ENCODE measurements at places on chromosomes 2 and 18.
A peak's percentile ranks its signal among the peaks of the same experiment; 100 is the strongest.

- DNase-seq: no peak
These were observed 1.5 kb downstream of the ARL5A start for GRCh38 chr2:151826737-151827157.

DNA sequence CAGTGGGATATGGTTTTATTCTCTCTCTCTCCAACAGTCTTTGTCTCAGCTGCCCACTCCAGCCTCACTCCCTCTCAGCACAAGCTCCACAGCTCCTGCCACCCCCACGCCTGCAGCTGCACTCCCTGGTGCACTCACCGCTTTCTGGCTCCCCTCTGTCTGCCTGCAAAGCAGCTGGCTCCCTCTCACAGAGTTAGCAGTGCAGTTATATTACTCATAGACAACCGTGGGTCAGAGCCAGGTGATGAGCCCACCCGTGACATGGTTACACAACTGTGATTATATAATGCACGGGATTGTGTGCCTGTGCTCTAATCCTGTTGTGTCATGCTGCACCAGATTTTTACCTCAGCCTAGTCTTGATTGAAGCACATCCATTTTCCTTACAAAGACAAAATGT, 276.9 kb upstream of the CHAC2 start:
- DNase-seq: no peak

- no peak for DNase-seq
These were observed 47.3 kb upstream of the GULP1 start for GRCh38 chr2:188244383-188244782.

- DNase-seq: no peak
These were observed 413.5 kb downstream of the PTPRM start for GRCh38 chr18:7980656-7981055.

DNA sequence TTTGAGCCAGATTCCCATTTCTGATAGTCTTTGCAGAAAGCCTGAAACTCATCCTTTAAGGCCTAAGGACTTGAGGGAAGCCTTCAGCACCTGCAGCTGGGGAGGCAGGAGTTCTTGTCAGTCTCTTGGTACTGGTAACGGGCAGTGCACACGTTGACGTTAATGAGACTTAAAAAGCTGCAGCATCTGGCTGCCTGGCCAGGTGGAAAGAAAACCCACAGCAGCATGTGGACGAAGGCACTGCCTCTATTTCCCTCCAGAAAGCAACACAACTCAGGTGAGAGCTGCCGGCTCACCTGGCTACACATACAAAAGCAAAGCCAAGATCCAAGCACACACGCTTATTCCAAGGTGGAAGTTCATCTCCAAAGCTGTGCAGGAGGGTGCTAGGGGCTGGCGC, 178.8 kb downstream of the ANAPC1 start:
- no peak for DNase-seq

GRCh38 chr2:66237803-66238379, 197.0 kb upstream of the MEIS1 start:
- no peak for DNase-seq

- no peak for DNase-seq
These were observed 14.6 kb downstream of the G6PC2 start for GRCh38 chr2:168915441-168916330.

GRCh38 chr2:64228126-64228678, 84.0 kb upstream of the PELI1 start:
- peak; percentile 29 for DNase-seq

DNA sequence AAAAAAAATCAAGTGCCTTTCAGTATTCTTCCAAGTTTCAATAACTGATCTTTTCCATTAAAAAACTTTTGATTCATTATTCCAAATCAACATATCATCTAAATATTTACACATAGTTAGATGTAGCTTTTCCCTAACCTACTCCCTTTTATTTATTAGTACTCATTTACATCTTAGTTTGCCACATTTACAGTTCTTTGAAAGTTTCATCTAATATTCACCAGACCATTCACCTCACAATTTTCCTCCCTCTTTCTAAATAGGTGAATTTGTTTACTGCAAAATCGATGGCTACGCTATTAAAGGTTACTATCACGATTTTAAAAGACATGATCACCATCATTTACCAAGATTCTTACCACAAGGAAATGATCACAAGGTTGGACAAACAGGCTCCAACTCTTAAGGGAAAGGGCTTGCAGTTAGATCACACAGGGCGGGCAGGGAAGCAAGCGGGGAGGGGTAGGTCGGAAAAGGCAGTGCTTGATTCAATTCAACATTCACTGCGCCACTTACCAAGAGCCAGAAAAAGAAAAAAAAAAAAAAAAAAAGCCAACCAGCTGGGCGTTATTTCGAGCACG, 654 bp upstream of the MARCHF7 start:
- no peak for DNase-seq

DNA sequence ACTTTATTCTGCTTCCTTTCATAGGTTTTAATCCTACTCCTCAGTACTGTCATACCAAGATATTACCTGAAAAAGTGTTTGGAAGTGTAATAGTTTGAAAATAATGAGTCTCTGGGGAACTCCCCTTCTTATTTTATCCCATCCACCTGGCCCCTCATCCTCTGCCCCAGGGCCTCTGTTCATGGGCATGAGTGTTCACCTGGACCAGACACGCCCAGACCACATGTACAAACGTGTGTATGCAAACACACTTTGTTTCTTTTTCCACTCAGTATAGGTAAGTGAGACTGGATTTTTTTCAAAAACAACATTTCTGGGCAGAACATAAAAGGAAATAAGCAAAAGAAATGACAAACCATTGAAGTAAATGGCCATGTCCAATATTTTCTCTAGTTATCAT, 62.1 kb upstream of the THSD7B start:
- DNase-seq: no peak

GRCh38 chr18:45571195-45571594, 44.1 kb upstream of the SLC14A2 start:
- no peak for DNase-seq

GRCh38 chr18:9659499-9660375, 45.4 kb upstream of the PPP4R1 start:
- DNase-seq: no peak

DNA sequence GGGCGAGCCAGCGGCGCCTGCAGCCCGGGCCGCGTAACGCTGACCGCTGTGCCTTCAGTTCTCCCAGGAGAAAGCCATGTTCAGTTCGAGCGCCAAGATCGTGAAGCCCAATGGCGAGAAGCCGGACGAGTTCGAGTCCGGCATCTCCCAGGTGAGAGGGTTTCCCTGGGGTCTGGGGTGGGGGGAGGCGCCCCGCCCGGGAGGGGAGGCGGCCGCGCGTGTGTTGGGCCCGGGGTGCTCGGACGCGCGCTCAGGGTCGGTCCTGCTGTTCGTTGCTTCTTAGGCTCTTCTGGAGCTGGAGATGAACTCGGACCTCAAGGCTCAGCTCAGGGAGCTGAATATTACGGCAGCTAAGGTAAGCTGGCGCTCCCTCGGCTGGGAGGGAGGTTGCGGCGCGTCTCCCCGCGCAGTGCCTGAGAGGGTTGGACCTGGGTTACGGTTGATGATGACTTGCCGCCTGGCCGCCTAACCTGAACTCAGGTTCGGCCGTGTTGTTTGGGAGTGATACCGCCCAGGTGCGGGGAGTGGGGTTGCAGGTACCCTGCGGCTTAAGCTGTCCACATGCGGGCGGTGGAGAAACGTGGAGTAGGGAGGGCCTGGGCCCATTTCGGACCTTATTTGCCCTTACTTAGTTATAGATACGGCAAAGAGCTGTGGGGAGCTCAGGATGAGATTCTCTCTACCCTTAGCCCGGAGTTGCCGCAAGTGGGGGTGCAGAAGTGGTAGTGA, 638 bp downstream of the RPS7 start:
- DNase-seq: no peak

DNA sequence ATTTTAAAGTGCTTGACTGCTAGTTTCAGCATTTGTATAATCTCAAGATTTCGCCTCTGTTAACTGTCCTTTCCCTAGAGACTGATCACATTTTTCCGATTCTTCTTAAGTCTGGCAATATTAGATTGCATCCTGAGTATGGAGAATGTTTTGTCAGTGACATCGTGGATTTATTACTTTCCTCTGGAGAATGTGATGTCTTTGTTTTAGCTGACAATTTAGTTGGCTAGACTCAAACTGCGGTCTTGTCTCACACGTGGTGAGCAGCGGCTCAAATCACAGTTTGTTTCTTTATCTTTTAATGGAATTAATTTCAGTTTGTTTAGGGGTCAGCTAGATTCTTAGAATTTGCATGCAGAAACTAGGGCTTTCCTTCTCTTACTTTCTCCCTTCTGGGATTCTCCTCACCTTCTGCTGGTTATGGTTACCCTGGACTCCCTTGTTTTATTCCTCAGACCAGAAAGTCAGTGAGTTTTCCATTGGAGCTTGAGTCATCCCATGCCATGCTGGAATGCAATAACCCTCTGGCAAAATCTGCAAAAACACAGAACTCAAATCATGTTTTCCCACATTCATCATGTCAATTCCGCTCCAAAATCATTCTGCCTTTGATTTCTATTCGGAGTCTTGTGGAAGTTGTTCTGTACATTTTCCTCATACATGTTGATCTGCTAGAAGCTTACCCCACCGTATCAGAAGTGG, 327.2 kb upstream of the TRIB2 start:
- DNase-seq: no peak

- no peak for DNase-seq
These were observed 2.4 kb downstream of the PELI1 start for GRCh38 chr2:64141674-64142405.

GRCh38 chr2:70518557-70518956, 35.1 kb downstream of the TGFA start:
- no peak for DNase-seq

- DNase-seq: no peak
These were observed 279.5 kb upstream of the EPHA4 start for GRCh38 chr2:221851531-221852045.

- DNase-seq: no peak
These were observed 54.3 kb downstream of the R3HDM1 start for GRCh38 chr2:135585586-135585985.

DNA sequence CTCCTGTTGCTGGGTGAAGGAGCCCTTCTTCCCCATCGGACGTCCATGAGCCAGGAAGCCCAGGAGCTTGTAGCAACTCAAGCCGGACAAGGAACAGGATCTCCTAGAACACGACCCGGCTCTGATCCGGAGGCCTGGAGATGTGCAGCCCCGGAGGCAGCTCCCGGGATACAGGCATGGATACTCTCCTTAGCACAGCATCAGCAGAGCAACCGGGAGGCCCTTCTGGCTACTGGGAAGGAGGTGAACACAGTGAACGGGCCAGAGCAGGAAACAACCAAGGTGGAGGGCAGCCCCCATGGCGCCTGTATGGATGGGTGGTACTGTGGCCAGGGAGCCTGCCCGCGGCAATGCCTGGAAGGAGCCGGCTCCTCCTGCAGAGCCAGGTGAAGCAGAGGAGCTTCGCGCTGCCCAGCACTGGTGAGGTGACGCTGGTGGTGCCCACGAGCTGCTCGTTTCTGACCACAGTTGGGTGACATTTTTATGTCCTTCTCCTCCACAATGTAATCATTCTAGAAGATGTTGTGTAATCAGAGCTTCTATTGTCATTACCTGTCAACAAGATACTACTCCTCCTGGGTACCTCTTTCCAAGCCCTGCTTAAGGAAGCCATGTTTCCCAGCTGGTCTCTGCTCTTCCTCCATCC, 94.3 kb downstream of the TWIST2 start:
- no peak for DNase-seq

DNA sequence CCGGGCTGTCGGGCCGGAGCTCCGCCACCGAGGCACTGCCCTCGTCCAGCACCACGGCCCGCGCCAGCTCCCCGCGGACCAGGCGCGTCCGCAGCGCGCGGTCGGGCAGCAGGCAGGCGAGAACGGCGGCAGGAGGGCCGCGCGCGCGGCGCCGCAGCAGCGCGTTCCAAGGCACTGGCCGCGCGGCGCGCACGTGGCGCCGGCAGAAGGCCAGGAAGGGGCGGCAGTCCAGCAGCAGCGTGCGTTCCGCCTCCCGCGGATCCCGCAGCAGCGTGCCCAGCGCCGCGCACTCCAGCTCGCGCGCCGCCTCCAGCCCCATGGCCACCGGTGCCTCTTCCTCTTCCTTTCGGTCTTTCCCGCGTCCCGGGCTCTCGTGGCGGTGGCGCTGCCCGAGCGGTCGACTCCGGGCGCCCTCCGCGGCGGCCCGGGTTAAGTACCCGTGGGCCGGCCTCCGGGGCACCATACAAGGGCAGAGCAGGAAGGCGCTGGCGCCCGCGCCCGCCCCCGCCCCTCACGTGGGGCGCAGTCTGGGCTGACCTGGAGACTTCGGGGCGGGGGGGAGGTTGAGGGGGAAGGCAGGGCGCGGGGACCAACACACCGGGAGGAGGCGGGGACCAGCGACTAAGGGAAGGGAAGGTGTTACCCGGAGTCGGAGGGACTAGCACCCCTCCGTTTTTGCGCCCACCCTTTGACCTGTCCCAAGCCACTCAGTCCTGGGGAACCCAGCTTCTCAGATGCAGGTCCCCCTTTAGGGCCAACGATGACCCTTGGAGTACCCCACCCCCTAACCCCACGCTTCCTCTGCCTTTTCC, at the start of gene DUSP2:
TSS of gene DUSP2 (minus strand) at position 405 of the 812 bp plus-strand sequence. CDS start at position 319, 86 bp downstream.
- DNase-seq: peak; percentile 87

- no peak for DNase-seq
These were observed 60.6 kb downstream of the CCDC74A start for GRCh38 chr2:131588152-131588873.

DNA sequence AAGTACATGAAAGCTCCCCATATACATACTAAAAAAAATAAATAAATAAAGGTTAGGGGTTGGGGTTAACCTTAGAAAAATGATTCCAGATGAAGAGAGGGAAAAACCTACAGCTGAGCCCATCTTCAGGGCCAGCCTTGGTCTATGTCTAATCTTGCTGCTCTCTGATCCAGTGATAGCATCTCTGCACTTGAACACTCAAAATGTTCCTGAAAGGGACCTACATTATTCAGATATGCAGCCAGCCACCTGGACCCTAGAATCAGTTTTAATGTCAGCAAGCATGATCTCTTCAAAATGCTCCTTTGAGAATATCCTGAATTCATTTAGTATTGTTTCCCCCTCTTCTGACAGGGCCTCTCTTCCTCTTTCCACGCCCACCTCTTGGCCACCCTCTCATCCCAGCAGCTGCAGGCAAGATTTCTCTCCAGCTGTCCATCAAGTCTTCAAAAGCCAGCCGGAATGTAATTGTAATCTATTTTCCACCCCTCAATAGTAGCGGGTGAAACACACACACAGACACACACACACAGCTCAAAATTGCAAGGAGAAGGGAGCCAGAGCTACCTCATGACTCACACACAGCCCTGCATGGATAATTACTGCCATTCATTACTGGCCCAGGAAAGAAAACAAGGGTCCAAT, 135.5 kb downstream of the MYO3B start:
- no peak for DNase-seq

GRCh38 chr18:57561728-57562423, 24.6 kb downstream of the FECH start:
- no peak for DNase-seq

DNA sequence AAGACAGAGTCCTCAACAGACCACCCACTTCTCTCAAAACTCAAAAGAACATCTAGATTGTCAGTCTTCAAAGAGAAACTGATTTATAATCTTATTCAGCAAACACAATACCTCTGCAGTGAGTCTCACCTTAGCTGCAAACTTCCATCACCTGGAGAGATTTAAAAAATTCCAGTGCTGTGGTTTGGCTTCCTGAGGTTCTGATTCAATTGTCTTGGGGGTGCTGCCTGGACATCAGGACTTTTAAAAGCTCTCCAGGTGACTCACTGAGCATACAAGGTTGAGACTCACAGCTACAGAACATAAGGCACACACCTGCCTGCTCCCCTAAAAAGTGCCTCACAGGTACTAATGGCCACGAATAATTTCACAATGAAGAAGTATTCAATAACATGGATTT, 40.3 kb downstream of the RNF152 start:
- no peak for DNase-seq

GRCh38 chr2:188789951-188790350, 184.2 kb upstream of the COL3A1 start:
- no peak for DNase-seq

- DNase-seq: no peak
These were observed 11.5 kb downstream of the ASAP2 start for GRCh38 chr2:9217838-9218770.

- DNase-seq: no peak
These were observed 396.8 kb downstream of the NCKAP5 start for GRCh38 chr2:133171393-133172004.

All from activated CD8-positive, alpha-beta memory T cell treated with anti-CD3 and anti-CD28 coated beads for 4 hours (primary cell).